Astrocyte of the cerebellum (primary cell): ENCODE measurements at places on chromosomes 12 and 14.

DNA sequence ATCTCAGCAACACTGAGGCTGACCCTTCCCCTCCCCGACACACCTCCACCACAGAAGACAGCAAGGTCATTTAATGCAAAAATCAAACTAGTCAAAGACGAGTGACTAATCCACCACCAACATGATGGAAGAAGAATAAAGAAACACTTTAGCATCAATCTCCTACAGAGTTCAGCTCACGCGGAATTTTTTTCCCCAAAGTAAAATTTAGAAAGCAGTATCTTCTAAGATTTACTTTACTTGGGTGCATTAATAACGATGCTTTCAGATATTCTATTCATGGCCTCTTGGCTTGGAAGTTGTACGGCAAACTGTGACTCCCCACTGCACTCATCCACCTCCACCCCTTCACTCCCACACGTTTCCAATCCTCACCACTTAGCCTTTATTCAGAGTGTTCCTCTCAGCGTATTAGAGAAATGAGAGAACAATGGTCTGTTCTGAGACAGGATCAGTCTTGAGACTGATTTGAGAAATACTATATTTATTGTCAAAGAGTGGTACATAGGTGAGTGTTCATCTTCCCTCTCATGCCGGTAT, 1.9 kb downstream of the EGLN3 start:
- DNase-seq = no peak

GRCh38 chr14:100839315-100839585, 13.3 kb downstream of the MEG3 start:
- DNase-seq = no peak

GRCh38 chr14:101249676-101250036, 311.6 kb upstream of the DIO3 start:
- no peak for DNase-seq

DNA sequence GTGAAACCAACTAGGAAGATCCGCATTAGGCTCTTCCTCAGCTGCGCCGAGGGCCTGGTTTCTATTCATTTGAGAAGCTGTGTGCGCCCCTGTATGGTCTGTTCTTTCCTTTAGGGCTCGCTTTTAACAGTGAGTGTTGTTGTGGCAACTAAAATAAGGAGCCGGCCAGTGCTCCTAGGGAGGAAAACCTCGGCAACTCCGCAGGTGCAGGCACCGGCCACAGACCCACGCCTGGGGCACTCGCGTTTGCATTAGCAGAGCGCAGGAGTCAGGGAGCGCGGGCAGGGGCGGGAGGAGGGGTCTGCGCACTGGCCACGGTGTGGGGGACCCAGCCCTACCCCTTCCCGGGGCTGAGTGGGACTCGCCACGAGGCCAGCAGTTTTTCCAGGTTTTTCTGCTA, 50.5 kb downstream of the STX2 start:
- no peak for DNase-seq

GRCh38 chr12:169528-170370, 44.2 kb downstream of the SLC6A12 start:
- no peak for DNase-seq

GRCh38 chr14:36099619-36100018, 76.9 kb downstream of the PTCSC3 start:
- DNase-seq = no peak

- no peak for DNase-seq
Observed at GRCh38 chr12:50021031-50021430, 4.3 kb downstream of the RACGAP1 start.

GRCh38 chr12:63020269-63020668, 85.3 kb upstream of the PPM1H start:
- no peak for DNase-seq

GRCh38 chr12:754473-754820, 2.1 kb downstream of the WNK1 start:
- DNase-seq = no peak

- no peak for DNase-seq
Observed at GRCh38 chr12:52353766-52354165, 13.5 kb downstream of the KRT85 start.
